ENCODE measurements at places on chromosomes 2 and 18. TPM values are rescaled to one million over a fixed set of nuclear protein-coding genes. Genes with fewer than 3 reads are reported as not detected.
A peak's percentile ranks its signal among the peaks of the same experiment; 100 is the strongest.

DNA sequence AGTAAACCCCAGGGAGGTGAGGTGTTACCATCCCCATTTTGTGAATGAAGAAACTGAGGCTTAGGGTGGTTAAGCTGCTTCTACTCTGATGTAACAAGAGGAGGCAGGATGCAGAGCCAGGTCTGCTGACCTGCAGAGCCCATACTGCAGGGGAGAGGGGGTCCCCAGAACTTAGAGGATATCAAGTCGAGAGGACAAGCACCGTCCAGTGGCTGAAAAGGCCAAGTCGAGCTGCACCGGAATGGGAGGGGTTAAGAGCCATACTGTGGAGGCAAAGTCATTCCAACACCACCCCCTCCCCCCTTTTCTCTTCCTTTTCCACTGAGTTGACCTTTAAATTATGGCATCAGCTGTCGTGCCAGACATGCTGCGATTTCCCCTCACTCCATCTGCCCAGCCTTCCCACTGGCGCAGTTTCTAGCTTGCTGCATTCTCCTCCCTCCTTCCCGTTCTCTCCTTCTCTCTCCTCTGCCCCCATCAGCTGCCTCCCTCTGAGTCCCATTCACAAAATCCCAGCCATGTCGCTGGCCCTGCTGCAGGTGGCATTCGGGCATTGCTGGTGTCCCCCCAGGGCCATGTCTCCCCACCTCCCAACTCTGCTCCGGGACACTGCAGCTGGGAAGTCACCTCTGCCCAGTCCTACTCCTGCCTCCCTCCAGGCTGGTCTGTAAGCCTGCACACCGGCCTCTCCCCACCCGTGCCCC lies 346.9 kb downstream of the DYSF start:
- DNase-seq, result no peak

DNA sequence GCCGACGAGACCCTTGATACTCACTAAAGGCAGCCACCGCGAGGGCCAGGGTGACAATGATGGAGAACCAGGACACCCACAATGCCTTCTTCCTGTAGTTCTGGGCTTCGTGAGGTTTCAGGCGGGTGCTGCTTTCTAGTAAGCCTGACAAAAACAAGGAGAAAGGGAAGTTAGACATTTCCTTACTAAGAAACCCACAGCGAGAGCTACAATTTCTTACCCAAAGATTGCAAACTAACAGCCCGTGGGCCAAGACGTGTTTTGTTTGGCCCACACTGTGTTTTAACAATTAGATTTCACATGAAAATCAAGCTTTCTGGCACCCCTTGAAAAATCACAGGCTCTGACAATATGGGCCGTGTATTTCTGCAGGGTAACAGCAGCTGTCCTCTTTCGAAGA lies 5.6 kb downstream of the TMEM163 start:
- no peak for DNase-seq

The HOXD12 gene
- not detected for total RNA-seq

GRCh38 chr18:26685438-26686157 lies 137.2 kb upstream of the KCTD1 start:
- no peak for DNase-seq

DNA sequence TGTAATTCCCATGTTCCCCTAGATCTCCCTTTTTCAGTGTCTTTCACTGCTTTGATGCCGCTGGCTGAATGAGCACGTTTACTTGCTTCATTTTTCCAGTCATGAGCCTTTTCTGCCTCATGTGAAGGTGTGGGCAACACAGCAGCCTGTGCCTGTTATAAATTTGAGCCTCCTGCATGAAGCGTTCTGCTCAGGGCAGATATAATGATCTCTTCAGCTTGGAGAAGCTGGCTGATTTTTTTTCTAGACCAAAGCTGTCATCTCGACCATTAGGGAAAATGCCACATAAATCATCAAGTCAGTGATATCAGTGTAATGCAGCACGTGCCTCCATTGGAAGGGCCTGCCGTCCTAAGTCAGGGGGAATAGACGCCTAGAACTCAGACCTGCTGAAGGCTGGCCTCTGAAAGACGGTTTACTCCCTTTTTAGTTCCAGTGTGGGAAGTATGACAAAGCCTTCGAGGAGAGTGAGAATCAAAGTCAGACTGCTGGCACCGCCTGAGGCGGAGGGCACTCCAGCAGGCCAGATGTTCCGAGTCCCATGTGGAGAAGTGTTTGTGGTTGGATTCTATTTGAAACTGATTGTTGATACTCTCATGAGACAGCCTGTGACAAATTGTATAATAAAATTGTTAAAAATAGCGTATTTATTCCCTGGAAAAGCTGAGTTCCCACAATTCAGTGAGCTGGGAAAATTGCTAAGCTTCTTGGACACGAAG lies 196.5 kb downstream of the MYO1B start:
- DNase-seq, result peak; percentile 23

DNA sequence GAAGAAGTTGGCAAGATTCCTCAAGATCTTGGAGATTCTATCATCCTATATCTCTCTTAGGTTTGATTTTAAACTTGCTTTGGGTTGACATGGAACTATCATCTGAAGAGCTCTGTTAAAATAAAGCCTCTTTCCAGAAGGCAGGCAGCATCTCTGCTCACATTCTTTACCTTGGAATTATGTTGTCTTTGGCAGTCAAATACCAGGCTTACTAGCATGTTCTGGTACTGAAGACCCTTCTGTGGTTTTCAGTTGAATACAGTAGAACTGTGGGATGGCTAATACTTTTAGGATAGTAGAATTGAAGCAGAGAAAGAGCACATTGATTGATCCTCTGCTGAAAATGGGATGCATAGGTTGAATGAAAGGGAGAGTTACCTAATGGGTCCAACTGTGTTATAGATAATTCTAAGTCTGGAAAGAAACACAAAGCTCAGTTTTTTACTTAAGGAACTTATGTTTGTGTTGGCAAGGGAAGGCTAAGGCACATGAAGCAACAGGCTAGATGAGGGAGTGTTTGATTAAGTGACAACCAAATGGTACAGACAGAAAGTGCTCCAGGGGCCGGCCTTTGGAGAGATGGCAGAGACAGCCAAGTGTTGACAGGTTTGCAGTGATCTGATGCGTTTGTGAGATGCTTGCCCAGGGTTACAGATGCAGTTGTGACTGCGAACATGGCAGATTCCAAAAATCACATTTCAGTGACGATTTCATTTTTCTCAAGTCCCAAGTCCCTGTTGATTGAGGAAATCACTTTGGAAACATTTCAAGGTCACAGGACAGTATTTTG lies 397.9 kb downstream of the MEIS1 start:
- DNase-seq, result no peak

GRCh38 chr2:10753876-10754275 lies 32.4 kb downstream of the ATP6V1C2 start:
- DNase-seq, result no peak

The HTR2B gene
- 4.2 TPM for total RNA-seq

- no peak for DNase-seq
These were observed 217.3 kb downstream of the SEPTIN10 start for GRCh38 chr2:109396202-109397180.

DNA sequence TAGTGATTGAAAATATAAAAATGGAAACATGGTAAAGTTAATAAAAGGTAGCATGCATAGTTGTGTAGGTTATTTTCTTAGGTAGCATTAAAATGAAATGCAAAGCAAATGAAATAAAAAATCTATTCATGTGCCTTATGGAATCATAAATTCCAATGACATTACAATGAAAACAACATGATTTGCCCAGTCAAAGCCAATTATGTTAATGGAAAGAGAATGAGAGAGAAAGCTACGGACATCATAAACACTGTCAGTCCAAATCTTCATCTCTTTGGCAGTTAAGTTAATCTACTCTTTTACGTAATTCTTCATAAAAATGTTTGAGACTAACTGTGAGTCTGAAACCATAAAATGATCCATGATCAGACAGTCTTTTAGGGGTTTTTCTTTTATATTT lies 636.7 kb upstream of the SYT4 start:
- DNase-seq, result no peak

The MC5R gene
- total RNA-seq, result not detected

DNA sequence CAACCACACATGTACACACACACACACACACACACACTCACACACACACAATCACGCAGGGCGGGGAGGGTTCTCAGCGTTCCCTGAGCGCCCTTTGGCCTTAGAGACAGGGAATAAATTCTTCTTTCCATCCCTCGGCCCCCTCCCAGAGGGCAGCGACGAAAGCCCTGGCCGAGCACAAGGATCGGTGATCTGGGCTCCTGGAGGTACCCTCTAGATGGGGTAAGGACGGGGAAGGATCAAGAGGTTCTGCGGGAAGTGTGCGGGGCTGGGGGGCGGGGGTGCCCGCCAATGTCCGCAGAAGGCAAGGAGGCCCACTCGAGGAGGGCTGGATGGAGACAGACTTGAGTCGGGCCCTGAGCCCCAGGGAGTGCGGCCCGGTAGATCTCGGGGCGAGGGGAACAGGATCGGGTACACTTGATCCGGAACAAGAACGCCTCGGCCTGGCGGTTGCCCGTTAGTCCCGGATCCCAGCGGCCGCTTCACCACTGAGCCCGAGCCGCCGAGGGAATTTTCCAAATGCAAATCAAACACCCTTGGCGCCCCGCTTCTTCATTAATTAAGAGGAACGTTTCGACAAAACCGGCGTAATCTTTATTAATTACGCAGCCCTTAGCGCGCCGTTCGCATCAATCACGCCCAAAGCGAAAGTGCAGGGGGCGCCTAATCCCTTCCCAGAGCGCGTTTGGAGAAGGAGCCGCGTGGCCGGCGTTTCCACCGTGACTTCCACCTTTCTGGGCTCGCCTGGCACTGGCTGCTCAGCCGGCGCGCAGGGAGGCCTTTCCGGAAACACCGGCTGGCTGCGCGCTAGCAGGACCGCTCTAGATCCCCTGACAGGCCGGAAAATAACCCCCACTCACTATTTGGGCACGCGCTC lies 7.0 kb upstream of the PAX3 start:
- no peak for DNase-seq

DNA sequence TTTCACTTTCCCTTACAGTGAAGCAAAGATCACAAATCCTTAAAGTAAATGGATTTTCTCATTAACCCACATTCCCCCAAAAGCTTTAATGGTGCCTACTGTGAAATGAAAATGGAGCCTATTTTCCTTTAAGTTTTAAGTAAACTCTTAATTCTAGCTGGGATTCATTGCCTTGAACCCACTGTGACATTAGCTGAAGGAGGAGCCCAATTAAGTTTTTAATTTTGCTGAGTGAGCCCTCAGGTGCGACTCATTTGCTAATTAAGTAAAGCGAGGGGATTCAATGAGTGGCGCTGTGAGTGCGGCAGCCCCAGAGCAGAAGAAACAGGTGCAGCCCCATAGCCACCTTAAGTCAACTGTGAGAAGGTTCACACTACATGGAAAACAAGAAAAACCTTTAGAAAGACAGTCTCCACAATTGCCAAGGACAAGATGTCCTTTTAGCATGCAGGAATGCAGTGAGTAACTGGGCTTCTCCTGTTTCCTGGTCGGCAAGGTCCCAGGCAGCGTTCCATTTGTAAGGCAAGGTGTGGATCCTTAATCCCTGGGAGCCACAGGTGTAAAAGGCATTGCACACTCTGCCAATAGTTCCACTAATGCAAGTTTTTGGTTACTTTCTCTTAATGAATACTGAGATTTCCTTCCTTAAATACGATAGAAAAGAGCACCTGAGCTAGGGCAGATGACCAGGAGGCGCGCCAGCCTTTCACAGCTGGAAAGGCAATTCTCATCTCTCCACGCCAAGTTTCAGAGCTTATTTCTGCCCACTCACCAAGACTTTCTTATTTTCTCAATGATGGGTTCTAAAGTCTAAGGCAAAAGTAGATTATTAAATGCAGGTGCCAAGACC lies 87.7 kb downstream of the TMEM18 start:
- DNase-seq, result no peak

DNA sequence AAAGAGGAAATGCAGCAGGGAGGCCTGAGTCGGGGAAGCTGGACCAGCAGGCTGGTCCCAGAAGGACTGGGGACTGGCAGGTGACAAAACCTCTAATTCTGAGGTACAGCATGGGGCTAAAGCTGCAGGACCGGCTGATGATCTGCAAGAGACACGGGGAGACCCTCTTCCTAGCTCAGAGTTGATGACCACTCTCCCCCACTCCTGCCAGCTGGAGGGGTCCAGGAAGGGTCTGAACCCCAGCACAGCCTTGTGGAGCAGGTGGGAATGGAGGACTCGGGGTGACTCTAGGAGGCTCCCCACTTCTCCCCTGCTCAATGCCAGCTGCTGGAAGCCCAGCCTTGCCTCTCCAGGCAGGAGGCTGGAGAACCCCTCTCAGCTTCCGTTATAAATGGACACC lies 67.7 kb downstream of the TWIST2 start:
- DNase-seq, result no peak

DNA sequence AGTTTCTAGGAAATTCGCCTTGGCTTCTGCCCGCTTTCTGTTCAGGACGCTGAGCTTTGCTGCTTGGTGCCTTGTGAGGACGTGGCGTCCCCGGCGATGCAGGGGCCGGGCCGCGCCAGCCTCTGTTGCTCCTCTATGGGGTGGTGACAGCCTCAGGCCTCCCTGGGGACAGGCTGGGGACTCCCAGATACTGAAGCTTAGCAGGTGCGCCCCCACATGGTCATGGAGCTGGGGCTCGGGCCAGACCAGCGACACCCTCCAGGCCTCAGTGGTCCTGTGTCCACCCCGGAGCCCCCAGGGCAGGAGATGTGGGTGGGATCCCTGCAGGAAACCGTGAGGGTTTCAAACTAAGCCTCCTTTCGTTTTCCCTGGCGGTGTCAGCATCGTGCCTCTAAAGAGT lies 29.2 kb downstream of the KCNG2 start:
- no peak for DNase-seq

Data from uterus (tissue), 4 donors.